ENCODE measurements at places on chromosomes 2 and 18. TPM values are rescaled to one million over a fixed set of nuclear protein-coding genes. Genes with fewer than 3 reads are reported as not detected.

MLPH gene
- not detected for total RNA-seq

DNA sequence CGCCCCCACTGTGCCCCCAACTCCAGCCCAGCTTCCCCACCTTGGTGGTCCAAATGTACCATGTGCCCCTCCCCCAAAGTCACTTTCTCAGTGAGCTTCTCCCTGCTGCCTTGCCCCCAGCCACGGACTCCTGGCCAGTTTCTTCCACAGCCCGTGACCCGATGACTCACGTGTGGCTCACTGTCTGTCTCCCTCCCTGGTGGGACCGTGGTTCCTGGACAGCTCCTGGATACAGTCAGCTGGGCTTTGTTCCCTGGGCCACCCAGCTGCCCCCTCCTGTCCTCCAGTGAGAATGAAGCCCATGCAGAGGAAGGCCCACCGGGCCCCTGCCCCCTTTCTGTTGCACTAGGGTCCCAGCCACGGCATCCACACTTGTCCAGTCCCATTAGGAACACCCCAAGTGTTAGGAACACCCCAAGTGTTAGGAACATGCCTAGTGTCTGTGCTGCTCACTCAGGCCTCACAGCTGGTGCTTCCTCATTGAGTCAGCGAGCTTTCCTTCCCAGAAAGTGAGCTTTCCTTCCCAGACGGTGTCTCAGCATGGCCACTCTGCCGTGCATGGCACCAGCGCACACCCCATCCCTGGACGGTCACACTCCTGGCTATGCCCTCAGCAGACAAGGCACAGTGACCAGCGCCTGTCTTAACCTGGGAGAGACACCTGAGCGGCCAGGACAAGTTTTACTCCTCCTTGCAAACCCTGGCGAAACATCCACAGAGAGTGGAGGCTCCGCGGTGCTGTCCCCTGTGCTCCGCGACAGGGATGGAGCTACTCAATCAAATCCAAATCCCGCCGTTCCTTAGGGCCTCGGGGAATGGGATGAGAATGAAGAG lies 44.8 kb upstream of the CTDP1 start:
- DNase-seq, result no peak

DNA sequence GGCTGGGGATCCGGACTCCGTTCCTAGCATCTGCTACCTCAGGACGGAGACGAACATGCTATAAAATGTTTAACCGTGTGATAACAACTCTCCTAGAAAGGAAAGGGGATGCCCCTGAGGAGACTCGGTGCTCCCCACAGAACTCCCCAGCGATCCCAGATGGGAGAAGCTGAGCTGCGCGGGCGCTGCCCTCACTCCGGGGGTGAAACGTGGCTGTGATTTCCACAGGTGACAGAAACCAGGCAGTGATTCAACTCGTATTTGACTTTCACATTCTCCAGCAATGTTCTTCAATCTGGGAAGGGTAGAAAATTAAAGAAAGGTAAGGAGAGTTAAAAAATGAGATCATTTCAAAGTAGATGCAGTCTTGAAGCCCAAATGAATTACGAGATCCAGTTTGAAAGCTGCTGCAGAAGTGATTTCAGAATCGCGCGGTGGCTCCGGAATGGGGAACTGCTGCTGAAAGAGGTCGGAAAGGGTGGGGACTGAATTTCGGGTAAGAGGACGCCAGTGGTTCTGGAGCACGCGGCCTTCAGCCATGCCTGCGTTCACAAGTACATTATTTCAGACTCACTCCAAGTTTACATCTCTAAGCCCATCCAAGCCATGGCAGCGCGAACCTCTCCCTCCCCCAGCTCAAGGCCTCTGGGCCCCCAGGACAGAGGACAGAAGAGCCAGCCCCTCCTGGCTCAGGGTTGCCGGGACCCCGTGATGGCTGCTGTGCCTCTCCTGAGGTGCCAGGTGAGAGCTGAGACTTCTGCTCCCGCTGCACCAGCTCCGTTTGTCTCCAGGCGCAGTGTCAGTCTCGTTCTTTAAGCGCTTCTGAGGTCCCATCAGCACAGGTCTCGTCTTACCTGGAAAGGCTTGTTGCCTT lies 39.5 kb downstream of the ADNP2 start:
- no peak for DNase-seq

GRCh38 chr2:159106109-159106508 lies 137.7 kb downstream of the TANC1 start:
- no peak for DNase-seq

- DNase-seq, result no peak
These were observed 293.9 kb upstream of the ERBB4 start for GRCh38 chr2:212832211-212833195.
